ENCODE measurements at places on chromosomes 5 and 9.

- no peak for DNase-seq
Observed at GRCh38 chr5:90590170-90590569, 31.6 kb downstream of the ADGRV1 start.

- DNase-seq: no peak
Observed at GRCh38 chr5:23367874-23368273, 139.5 kb upstream of the PRDM9 start.

DNA sequence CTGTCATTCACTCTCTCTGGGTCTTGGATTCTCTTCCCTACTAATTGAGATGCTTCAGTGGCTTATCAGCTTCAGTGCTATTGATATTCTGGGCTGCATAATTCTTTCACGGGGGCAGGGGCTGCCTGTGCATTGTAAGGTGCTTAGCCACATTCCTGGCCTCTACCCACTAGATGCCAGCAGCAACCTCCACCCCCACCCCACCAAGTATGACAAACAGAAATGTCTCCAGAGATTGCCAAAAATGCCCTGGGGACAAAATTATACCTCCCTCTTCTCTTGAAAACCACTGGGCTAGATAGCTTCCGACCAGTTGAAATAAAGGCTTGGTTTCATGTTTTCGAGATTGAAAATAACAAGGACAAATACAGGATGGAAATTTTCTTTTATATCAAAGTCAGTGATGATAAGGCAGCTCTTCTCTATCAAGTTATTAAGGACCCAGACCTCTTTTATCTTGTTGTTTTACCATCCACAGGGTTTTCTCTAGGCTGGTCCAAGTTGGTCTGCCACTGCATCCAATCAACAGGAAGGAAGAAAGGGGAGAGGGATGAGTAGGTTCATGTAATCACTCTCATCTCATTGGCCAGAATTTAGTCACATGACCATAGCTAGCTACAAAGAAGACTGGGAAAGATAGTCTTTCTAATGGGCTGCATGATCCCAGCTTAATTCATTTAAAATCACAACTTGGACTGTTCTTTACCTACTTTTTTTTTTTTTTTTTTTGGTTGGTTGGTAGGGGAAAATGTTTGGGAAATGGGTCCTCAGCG lies 92.1 kb upstream of the RANBP3L start:
- no peak for DNase-seq

GRCh38 chr5:157575381-157576020 lies at the start of gene ADAM19:
ADAM19 (minus strand) TSS chr5:157575775; CDS start chr5:157575696, 79 bp downstream.
- DNase-seq: no peak

DNA sequence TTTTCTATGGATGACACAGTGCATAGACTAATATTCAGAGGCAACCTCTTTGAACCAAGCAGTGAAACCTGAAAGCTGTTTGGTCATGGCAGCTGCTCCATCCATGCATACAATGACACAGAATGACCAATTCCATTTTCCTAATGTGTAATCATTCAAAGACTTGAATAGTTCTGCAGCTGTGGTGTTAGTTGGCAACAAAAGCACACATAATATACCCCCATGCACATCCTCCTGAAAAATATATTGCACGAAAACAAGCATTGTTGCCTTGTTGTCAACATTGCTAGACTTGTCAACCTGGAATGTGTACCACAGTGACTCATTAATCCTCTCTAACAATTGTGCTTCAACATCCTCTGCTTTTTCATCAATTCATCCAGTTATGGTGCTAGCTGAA lies 71.0 kb upstream of the SEMA6A start:
- DNase-seq: no peak

DNA sequence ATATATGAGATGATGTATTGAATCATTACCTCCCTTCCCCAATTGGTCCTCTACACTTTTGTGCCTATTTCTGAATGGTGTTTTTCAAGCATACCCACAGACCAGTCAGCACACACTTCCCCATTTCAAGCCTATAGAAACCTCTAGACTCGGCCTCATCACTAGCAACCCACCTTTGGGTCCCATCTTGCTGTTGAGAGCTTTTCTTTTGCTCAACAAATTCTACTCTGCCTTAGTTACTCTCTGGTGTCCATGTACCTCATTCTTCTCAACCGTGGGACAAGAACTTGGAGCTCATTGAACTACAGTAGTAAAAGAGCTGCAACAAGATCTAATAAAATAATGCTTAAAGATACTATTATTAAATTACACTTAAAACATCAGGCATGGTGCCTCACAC lies 49.0 kb upstream of the KDM4C start:
- no peak for DNase-seq

- no peak for DNase-seq
Observed at GRCh38 chr5:155046591-155046990, 33.0 kb downstream of the KIF4B start.

DNA sequence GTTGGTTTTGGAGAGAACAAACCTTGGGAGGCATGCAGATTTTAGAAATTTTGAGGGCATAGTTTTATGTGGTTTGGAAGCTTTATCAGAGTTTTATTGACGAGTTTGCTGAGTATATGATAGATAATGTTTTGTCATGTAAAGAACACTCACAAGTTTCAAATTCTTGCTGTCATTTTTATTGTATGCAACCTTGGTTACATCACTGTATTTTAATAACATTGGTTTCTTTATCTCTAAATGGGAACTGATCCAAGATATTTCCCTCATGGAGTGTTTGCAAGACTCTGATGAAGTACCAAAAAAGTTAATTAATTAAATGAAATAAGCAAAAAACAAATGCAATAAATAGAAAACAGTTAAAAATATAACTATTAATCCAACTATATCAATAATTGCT lies 170.3 kb downstream of the SMC2 start:
- DNase-seq: no peak

DNA sequence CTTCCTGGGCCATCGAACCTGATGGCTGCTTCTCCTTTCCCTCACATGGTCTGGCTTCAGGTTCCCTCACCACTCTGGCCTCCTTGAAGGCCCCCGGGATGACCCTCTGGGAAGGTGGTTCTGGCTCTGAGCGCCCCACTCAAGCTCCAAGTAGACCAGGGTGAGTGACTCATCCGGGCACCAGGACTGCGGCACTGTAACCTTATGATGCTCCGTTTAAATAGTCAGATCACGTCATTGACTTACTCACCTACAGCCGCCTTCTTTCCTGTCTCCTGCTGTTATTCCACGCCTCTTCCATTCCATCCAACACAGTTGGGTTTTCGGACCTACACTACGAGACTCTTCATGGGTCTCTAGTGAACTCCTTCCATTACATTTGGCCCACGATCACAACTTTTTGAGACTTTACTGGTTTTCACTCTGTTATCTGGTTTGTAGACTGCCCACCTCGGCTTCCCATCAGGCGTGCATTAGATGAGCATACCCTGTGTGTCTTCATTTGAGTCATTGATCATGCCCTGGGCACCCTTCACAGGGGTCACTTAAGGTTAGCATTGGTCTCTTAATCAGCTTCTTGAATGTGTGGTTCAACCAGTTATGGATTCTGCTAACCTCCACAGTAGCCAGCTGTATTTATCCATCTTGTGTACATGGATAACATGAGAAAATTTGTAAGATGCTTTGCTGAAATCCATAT lies 138.8 kb upstream of the LMX1B start:
- no peak for DNase-seq

DNA sequence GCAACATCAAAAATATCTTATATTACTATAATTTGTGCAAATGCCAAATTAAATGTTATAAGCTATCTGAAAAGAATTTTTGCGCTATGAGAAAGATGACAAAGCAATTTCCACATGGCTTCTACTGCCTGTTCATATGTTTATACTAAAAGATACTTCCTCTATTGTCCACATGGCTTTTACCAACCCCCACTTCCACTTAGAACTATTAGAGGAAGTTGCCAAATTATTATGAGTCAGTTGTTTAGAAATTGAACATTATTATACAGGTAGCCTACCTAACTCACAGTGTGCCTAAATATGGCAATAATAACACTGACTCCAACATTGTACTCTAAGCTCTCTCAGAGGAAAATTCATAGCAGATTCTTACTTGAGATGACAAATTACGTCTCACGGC lies 37.6 kb upstream of the SLC27A6 start:
- no peak for DNase-seq

- DNase-seq: no peak
Observed at GRCh38 chr9:93380410-93381060, 71.0 kb upstream of the FAM120A start.

- no peak for DNase-seq
Observed at GRCh38 chr5:112930082-112930344, 8.0 kb upstream of the REEP5 start.

GRCh38 chr5:78671609-78672008 lies 23.0 kb upstream of the LHFPL2 start:
- DNase-seq: no peak

- DNase-seq: no peak
Observed at GRCh38 chr5:103498211-103498610, 64.4 kb downstream of the NUDT12 start.

DNA sequence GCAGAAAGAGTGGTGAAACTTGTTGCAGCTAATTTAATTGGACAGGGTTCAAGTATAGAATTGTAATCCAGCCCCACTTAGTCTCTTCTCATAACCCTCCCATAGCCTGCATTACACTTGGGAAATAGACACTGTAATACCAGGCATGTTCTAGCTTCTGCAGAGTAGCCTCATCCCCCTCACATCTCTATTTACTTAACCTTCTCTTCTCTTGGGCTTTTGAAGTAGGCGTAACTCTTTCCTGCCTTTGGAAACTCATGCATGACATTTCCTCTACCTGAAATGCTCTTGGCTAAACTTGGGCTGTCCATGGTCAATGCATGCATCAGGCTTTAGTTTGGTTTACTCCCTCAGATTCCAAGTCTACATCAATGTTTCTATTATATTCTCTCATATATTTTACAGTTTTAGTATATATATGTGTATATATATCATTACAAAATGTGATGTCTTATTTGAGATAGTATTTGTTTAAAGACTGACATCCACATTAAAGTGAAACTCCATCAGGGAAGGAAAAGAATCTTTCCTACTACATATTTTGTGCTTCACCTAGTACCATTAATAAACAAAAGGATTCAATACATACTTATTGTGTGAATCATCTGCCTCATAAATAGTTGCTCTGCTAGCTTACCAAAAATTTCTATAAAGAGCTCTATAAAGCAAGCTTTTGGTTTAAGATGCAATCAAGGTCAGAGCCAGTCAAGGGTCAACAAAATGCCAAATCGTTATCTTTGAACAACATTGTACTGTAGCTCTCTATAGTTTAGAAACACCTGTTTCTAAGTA lies 1158.0 kb downstream of the MAT2B start:
- no peak for DNase-seq

GRCh38 chr5:96968614-96969013 lies 32.7 kb downstream of the LNPEP start:
- no peak for DNase-seq

DNA sequence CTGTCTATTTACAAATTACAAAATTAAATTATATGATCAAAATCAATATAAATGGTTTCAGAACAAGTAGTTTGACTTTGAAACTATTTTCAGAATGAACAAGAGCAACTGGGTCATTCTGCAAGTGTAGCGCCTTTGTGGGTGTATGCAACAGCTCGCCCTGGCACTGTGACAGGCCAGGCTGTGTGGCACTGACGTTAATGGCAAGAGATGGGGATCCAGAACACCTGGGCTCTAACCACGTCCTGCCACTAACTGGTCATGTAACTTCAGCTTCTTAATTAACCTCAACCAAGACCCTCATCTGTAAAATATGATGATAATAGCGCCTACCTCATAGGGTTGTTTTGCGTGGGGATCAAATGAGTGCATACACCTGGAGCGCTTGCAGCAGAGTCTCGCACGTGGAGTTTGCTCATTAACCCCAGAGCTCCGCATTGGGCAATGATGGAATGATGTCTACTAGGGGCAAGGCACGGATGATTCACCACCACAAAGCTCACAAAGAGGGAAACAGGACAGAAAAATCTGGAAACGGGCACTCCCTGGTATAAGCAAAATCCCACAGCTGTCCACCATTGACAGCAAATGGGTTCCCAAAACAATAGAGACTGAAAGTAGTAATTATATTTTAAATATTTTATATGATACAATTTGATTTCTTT lies 639.4 kb downstream of the SEMA5A start:
- no peak for DNase-seq

DNA sequence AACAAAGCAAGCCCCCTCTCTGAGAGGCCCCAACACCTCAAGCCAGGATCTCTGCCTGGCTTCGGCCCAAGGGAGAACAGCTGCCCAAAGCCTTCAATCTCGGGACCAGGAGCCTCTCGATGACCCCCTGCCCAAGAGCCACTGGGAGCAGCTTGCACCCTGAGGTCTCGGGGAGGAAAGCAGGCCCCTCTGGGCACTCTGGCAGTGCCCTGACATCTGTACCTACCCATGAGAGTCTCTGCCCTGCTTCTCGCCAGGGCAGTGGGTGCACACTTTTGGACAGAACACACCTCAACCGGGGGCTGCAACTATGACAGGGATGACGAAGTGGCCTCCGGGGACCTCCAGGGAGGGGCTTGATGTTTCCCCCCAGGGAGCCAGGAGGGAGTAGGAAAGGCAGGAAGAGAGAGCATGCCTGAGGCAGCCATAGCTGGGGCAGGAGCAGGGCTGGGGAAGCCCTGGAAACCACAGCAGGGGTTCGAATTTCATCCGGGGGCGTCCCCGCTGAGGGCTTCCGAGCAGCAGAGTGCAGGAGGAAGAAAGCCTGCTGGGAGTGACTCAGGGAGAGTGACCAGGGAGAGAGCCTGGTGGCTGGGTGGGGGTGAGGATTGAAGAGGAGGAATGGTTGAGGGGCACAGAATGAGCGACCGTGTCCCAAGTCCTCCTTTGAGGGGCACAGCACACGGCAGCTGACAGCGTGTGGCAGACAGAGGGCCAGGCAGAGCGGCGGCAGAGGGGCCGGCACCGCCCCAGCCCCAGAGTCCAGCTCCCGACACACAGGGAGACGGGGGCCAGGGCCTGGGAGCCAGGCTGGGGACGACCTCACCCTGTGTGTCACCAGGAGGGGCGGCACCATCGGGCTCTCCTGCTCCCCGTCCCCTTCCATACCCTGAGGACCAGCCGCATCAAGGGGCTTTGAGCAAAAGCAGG lies 1.8 kb downstream of the LPCAT1 start:
- DNase-seq: peak; percentile 1

GRCh38 chr9:108439947-108440346 lies 415.8 kb downstream of the ACTL7B start:
- no peak for DNase-seq

DNA sequence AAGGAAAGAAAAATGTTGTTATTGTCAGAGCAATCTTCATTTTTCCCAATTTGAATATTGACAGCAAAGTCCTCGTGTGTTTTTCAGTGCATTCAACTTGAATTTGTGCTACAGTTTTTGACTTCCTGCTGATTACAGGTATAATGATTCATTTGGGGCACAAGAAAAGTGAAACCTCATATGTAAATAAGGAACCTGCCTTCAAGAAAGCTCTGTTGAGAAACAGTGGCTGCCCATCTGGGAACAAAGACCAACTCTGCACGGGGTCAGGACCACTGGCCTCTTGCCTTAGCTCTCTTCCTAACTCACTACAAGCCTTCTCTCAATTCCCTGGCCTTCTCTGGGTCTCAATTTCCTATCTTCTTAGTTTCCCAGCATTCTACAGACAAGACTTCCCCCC lies 21.0 kb downstream of the TIMD4 start:
- DNase-seq: no peak

DNA sequence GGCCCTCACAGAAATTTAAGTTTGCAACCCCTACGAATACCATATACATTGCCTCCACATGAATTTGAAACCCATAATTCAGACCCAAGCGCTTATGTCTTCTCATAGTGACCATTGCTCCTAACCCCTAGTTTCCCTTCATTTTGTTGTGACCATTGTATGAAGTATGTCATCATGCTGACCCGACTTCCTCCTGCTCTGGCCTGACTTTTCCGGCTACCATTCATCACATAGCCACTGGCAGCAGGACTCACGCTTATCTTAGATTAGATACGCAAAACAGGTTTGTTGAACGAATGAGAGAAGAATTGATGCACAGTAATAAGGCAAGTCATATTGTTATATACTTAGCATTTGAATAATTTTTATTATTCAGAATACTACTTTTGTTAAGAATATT lies 345.4 kb downstream of the FBXL17 start:
- no peak for DNase-seq

Data from thoracic aorta (tissue), 2 donors.